Esophagus muscularis mucosa (tissue), 4 donors: ENCODE measurements at places on chromosomes 5 and 9. TPM values are rescaled to one million over a fixed set of nuclear protein-coding genes. Genes with fewer than 3 reads are reported as not detected.
A peak's percentile ranks its signal among the peaks of the same experiment; 100 is the strongest.

Gene VLDLR
- 16.8 TPM for total RNA-seq

Gene IL33
- 178 TPM for total RNA-seq

DNA sequence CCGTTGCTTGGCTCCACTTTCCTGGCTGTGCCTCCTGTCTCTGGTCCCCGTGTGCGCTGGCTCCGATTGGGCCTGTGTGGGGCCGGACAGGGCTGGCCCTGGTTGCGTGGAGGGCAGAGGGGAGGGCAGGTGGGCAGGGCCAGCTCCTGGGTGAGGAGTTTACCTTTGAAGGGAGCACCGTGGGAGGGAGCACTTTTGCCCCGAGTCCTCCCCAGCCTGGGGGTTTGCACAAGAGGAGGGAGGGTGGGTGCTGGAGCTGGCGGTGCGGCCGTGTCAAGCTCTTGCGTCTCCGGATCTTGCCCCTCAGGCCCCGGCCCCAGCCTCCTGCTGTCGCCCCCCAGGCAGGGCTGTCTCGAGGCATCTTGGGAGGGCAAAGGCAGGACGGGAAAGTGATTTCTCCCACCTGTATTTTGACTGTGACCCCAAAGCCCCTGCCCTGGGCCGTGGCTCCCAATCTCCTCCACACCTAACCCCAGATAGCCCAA lies 48.3 kb upstream of the EXOC3 start:
- DNase-seq = peak; percentile 88

GRCh38 chr5:92641031-92641962 lies 939.7 kb downstream of the NR2F1-AS1 start:
- DNase-seq = no peak

DNA sequence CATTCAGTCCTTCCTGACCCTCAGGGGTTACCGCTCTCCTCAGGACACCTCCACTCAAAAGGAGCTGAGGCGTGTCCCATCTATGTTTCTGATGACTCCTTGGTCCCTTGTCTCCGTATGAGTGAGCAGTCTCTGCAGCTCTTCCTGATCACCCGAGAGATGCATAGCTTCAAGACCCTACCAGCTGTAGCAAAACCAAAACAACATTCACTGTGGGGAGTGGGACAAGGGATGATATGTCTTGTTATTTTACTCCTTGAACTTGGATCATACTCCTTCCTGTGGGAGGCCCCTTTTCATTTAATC lies 14.4 kb downstream of the GLDC start:
- DNase-seq = no peak

DNA sequence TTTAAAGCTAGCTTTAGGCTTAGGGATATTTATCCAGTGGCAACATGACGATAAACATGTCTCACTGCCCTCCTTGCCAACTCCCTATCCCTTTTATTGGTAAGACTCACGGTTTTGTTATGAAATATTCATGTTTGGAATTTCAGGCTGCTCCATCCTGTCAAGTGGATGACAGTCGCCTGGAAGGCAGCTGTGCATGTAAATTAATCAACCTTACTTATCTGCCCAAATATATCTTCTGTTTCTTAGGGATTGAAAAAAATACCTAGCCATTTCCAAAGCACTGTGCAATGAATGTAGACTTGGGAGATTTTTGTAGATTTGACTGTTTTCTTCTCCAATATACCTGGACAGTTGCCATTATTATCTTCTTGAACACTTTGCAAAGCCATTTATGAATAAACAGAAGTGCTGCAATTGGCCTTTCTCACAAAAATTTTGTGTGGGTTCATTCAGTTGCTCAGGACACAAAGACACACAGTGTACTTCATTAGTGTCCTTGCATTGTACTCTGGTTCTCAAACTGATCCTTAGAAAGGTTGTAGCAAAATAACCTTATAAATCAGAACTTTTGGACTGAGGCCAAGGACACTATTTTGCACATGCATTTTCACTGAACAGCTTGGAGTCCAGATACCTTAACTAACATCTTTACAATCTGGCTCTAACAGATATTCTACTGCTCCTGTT lies 889.4 kb upstream of the SEMA6A start:
- no peak for DNase-seq

- no peak for DNase-seq
Observed at GRCh38 chr5:81212211-81212751, 20.8 kb upstream of the CKMT2 start.
